ENCODE measurements at places on chromosomes 5 and 9.

DNA sequence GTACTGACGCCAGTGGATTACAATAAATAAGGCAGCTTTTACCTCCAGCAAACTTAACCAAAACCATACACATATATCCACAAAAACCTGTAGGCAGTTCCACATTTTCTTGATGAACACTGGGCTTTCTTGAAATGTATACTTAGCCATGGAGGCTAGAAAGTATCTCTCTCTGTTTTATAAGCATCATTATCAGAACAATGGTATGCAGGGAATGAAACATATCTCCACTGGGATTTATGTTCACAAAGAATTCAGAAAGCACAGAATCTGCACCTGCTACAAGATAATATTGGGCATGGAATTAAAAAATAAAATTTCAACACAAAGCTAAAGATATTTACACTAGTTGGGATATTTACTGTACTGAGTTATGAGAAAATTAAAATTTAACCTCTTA lies 126.1 kb upstream of the RASA1 start:
- DNase-seq: no peak

- DNase-seq: no peak
Measured at GRCh38 chr5:43281840-43282658, 31.2 kb downstream of the HMGCS1 start.

DNA sequence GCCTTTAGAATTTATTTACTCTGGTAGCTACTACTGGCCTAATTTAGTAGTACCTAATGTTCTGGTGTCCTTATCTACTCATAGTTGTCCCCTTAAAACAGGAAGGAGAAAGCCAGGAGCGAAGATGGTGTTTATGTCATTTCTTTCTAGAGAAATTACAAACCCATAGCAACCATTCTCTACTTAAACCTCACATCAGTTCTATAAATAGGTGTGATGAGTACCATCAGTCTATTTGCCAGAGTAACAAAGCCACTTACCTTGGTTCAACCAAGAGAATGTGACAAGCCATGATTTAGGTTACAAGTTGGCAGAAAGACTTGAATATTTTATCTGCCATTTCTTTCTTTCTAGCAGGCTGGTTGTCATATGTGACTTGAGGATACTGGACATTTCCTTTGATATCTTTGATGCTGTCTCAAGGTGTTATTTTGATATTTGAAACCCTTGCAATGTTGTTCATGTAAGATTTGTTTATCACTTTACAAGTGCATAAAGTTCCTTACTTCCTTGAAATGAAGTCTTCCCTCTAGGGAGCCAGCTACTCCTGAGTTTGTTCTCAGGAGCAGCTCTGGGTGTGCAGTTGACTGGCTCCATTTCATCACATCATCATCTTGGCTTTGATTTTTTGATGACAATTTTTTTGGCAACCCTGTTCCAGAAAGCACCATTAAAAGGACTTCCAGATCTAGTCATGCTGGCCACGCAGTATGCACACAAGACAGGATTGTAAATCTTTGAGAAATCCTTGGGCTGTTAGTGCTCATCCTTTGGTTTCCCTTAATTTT lies 286.8 kb downstream of the ARHGAP26 start:
- DNase-seq: no peak

GRCh38 chr5:137192293-137192743 lies 306.8 kb downstream of the SPOCK1 start:
- DNase-seq: no peak

DNA sequence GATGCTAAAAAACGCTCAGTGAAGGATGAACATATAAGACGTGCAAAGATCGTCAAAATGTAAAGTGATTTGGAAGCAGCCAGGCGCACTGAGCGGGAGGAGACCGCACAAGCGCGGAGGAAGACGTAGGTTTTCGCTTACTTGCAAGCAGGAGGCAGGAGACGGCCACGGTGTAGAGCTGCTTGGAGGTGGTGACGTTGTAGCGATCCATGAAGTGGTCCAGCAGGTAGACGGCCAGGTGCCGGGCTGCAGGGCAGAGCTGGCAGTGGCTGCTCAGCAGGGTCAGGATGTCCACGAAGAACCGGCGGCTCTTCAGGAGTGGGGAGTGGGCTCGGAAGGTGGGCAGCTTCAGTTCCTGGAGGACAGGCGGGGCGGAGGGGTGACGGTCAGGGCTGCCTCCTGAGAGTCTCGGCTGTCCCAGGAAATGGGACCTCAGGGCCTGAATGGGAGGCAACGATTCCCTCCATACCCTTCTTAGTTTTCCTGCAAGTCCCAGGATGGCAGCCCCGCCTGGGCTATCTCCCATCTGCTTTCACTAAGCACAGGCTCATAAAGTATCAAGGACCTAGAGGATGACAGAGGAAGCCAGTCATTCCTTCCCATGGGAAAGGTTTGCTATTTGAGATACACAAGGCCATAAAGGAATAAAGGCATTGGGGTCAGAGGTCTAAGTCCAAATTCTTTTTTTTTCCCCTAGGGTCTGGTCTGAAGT lies 31.8 kb downstream of the CCNJL start:
- DNase-seq: no peak

GRCh38 chr9:93041108-93041802 lies 17.2 kb upstream of the SUSD3 start:
- DNase-seq: no peak

GRCh38 chr9:134544388-134545214 lies 97.0 kb upstream of the COL5A1 start:
- no peak for DNase-seq

Measured in common myeloid progenitor, CD34-positive (primary cell).